ENCODE measurements at places on chromosomes 6 and 20.
A peak's percentile ranks its signal among the peaks of the same experiment; 100 is the strongest.

GRCh38 chr6:113825781-113826180, 31.4 kb upstream of the MARCKS start:
- no peak for DNase-seq

DNA sequence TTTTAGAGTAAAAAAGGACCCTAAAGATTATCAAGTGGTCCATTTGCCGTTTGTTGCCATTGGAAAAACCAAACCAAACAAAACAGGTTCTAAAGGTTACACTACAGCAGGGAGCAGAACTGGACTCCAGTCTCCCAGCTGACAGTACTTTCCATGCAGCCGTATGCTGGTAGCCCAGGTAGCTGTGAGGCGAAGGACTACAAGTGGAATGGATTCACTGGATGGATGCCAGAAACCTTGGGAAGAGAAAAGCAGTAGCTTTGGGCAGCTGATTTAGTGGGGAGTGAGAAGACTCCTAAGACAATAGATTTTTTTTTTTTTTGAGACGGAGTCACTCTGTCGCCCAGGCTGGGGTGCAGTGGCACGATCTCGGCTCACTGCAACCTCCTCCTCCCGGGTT, 88.3 kb downstream of the SASH1 start:
- DNase-seq, result no peak

DNA sequence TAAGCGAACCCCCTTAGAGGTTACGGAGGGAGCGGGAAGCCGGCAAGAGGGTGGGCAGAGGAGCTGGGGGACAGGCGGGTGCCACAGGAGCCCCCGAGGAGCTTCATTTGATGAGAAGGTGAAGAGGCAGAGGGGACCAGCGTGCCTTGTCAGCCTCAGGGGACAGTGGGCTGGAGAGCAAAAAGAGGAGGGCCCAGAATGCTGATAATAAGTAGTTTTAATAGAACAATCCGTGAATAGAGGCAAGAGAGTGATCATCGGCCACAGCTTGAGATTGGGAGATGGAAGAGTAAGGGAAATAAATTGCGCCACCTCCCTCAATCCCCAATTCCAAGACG, 1.3 kb downstream of the COL19A1 start:
- no peak for DNase-seq

DNA sequence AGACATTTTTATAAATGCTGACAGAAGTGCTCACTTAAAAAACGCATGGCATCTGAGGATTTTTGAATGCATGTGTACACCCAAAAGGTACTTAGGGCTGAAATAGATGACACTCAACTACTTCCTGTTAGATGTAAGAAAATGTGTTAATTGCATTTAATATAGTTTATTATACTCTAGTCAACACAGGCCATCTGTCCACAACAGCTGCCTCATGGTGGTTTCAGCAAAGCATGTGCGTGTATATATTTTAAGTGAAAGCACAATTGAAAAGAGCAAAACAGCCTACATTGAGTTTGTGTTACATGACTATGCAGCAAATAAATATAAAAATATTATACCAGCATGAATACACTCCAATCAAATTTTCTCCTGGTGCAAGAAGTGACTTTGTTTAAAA, 1233.0 kb upstream of the EYS start:
- no peak for DNase-seq

GRCh38 chr6:136550330-136551071, at the start of gene MAP7:
Gene MAP7, minus strand, starts transcription at chr6:136550422. Its CDS starts 14 bp downstream, at chr6:136550408.
- DNase-seq, result peak; percentile 79

GRCh38 chr20:7911586-7912330, 28.5 kb downstream of the HAO1 start:
- no peak for DNase-seq

GRCh38 chr20:43916073-43916880, 1.6 kb downstream of the TOX2 start:
- no peak for DNase-seq

GRCh38 chr6:141123049-141123448, 1009.7 kb upstream of the GJE1 start:
- no peak for DNase-seq

DNA sequence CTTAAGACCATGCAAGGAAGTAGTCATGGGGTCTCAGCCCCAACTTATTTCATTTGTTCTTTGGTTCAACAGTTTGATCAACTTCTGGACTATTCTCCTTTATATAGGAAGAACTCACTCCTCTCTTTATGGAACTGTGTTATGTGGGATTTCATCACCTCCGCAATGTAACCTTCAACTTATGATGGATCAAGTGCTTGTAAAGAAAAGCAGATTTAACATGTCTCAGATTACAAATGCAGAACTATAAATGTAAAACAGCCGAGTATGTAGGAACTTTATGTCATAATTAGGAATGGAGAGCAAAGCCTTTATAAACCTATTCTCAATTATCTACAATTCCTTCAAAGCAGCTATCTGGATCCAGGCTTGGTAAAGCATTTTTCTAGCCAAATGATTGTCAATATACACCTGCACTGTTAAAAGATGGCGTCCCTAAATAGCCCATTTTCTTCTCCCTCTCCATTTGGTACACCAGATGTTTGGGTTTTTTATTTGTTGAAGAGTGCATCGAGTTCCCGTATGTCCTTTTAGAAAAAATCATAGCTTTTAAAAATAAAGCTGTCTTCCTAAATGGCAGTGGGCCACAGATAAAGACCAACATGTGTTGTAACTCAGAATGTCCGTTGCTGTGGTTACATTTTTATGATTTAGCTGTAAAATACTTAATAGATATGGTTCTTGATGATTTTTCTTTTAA, 985.1 kb upstream of the SLC35B3 start:
- no peak for DNase-seq

- DNase-seq, result peak; percentile 46
Measured at GRCh38 chr6:145963216-145964068, 716 bp downstream of the SHPRH start.

DNA sequence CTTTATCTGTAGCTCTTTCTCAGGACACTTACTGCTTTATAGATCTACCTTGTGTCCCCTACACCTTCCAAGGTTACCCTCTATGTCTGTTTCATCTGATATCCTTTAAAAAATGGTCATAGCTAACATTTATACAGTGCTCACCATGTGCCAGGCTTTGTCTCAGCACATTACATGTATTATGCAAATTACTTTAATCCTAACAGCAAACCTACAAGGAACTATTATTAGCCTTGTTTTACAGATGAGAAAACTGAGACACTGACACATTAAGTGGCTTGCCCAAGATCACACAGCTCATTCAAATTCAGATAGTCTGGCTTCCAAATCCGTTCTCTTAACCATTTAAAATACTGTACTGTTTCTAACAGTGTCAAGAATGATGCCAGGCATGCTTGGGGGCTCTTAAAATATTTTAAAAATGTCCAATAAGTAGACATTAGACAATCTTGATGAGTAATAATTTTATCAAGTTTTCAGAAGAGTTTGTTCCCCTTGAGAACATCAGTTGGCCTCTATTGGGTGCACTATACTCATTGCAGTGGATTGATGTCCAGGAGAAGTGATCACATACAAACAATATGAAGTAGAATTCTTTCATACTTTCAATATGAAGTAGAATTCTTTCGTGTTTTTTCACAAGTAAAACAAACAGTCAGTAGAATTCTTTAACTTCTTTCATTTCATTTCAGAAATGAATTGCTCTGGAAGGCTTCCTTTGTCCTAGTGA, 69.6 kb downstream of the DNAH8 start:
- no peak for DNase-seq

DNA sequence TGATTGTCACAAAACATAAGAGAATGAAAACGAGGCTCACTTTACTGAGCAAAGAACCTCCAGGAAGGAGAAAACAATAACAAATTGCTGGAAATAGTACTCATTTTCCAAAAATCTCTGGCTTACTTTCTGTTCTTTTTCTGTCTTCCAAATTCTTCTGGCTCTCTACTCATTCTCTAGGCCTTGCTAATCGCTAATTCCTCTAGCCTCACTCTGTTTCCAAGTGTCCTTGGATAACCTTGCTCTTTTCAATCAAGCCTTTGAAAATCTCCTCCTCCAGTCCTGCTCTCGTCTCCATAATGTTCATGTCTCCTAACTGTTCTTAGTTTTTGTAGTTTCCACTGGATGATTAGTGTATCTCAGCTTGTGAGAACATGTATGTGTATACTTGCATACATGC, 96.2 kb upstream of the MAP7 start:
- DNase-seq, result no peak

- DNase-seq, result no peak
Measured at GRCh38 chr6:168589275-168589674, 148.3 kb downstream of the SMOC2 start.

GRCh38 chr6:70706491-70707123, 38.9 kb downstream of the SMAP1 start:
- peak; percentile 29 for DNase-seq

DNA sequence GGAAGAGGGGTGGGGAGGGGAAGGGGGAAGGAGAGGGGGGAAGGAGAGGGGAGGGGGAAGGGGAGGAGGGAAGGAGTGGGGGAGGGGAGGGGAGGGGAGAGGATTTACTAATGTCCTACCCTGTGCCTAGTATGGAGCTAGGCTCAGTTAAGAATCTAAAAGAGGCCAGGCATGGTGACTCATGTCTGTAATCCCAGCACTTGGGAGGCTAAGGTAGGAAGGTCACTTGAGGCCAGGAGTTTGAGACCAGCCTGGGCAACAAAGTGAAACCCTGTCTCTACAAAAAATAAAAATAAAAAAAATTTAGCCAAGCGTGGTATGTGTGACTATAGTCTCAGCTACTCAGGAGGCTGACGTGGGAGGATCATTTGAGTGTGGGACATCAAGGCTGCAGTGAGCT, 13.0 kb downstream of the UBE2J1 start:
- DNase-seq, result no peak

- no peak for DNase-seq
Measured at GRCh38 chr6:115890238-115890637, 170.5 kb downstream of the FRK start.

DNA sequence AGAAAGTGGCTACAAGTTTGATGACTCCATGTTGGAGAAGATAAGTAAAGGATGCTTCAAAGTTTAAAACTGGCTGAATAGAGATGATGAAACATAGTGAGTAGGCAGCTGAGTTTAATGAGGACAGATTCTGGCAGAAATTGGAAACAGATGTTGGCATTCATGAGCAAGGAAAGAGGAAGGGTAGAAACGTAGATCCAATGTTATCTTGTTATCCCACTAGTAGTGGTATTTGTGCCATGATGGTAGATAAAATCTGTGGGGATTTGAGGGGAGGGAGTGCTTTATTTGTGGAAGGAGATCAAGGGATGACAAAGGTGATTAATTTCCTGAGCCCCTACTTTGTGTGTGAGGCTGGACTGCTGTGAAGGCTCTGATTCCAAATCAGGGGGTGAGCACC, 69.5 kb downstream of the MRAP2 start:
- no peak for DNase-seq

- DNase-seq, result no peak
Measured at GRCh38 chr6:38634518-38634917, 5.2 kb downstream of the BTBD9 start.

GRCh38 chr20:59677586-59677985, 73.2 kb downstream of the PHACTR3 start:
- DNase-seq, result no peak

- DNase-seq, result no peak
Measured at GRCh38 chr6:16244869-16245451, 6.6 kb downstream of the GMPR start.

- DNase-seq, result peak; percentile 50
Measured at GRCh38 chr20:34190679-34191090, 50.5 kb upstream of the ASIP start.

DNA sequence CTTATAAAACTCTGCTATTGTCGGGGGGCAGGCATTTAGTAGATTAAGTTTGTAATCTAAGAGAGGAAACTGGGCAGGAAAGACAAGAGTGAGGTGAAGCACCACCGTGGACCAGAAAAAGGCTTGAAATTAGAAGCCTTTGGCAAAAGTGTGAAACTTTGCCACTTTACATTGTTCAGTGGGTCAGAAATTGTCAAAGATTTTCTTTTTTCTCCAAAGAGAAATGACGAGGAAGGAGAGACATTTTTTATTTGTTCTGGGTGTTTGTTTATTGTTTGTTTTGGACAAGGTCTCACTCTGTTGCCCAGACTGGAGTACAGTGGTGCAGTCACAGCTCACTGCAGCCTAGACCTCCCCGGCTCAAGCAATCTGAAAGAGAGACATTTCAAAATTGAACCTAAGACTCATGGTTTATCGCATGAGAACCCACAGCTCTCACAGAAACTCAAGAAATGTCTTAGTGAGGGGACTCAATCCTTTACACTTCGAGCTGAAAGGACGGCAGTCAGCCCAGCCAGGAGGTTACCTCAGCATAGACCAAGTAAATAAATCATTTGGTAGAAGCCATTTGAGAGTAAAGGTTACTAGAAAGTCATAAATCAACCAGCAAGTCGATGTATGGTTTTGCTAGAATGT, 262.8 kb upstream of the TAB2 start:
- DNase-seq, result no peak

DNA sequence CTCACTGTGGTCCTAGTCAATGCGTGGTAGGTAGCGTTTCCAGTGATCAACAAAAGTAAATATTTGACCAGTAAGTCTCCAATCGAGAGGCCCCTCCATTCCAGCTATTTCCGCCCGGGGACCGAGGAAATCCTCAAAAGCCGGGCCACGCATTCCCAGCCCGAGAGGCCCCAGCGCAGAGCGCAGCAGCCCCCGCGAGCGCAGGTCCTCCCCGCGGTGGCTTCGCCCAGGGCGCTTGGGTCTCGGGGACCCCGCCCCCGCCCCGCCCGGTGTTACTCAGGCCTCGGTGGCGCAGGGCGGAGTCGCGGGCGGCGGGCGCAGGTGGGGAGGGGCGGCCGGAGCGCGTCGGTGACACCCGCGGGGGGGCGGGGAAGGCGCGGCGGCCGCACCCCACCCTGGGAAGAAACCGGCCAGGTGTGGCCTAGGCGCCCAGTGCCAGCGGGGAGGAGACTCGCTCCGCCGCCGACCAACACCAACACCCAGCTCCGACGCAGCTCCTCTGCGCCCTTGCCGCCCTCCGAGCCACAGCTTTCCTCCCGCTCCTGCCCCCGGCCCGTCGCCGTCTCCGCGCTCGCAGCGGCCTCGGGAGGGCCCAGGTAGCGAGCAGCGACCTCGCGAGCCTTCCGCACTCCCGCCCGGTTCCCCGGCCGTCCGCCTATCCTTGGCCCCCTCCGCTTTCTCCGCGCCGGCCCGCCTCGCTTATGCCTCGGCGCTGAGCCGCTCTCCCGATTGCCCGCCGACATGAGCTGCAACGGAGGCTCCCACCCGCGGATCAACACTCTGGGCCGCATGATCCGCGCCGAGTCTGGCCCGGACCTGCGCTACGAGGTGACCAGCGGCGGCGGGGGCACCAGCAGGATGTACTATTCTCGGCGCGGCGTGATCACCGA, at the start of gene DSP:
DSP (plus strand) TSS at position 497 of the 890 bp plus-strand sequence; CDS start at position 742, 245 bp downstream.
- peak; percentile 27 for DNase-seq

GRCh38 chr20:61442075-61442670, 190.1 kb downstream of the CDH4 start:
- DNase-seq, result no peak

GRCh38 chr20:45235995-45236394, 14.8 kb downstream of the SEMG2 start:
- DNase-seq, result no peak

- no peak for DNase-seq
Measured at GRCh38 chr6:161424421-161424820, 150.6 kb upstream of the AGPAT4 start.
